SHP77 (cell line): ENCODE measurements at places on chromosomes 2 and 18.

- no peak for DNase-seq
These were observed 59.9 kb downstream of the PDE11A start for GRCh38 chr2:178012639-178013038.

DNA sequence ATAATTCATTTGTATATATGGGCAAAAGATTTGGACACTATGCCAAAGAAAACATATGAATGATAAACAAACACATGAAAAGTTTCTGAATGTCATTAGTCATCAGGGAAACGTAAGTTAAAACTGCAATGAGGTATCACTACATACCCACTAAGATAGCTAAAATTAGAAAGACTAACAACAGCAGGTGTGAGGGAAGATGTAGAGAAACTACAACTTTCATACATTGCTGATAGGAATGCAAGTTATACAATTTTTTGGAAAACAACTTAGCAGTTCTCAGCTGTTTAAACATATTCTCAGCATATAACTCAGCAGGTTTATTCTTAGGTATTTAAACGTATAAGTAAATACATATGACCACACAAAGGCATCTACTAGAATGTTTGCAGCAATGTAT lies 563.5 kb upstream of the KLHL29 start:
- no peak for DNase-seq

GRCh38 chr18:8260827-8261226 lies 348.4 kb upstream of the RAB12 start:
- DNase-seq, result no peak

GRCh38 chr2:188506843-188507242 lies 215.2 kb downstream of the GULP1 start:
- no peak for DNase-seq

DNA sequence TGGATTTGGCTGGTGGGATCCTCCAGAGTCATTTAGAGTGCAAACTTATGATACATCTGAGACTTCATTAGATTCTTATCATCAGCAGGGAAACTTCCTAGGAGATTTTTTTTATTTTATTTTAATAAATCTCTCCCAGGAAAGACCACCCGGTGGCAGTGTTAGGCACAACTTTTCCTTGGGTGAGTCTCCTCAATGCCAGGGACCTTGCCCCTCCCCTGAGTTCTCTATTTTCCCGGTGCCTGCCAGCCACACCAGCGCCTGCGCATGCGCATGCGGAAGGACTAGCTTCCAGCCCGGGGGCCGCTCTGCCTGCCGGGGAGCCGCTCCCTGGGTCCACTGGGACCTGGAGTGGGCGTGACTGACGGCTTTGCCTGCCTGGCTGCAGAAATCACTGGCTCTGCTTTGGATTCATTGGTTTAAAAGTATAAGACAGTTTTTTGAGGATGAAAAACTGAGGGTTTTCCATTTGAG lies 86.6 kb downstream of the TMEM182 start:
- DNase-seq, result peak; percentile 72

DNA sequence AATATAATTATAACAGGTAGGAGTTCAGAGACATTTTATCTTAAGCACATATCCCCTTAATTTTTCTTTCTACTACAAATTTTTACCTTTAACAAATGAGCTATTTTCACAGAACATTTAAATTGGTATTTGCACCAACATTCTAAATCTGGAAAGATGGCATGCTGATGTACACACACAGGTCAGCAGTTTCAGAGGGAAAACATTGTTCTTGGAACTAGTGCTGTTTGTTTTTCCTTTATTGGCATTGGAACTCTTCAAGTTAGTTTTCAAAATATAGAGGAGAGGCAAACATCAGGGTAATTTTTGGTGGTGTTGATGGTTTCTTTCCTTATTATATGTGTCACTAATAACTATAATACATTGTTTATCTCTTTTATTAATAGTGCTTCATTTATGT lies 155.3 kb downstream of the PHLPP1 start:
- no peak for DNase-seq

GRCh38 chr2:217261452-217261851 lies 401.6 kb upstream of the TNP1 start:
- no peak for DNase-seq

DNA sequence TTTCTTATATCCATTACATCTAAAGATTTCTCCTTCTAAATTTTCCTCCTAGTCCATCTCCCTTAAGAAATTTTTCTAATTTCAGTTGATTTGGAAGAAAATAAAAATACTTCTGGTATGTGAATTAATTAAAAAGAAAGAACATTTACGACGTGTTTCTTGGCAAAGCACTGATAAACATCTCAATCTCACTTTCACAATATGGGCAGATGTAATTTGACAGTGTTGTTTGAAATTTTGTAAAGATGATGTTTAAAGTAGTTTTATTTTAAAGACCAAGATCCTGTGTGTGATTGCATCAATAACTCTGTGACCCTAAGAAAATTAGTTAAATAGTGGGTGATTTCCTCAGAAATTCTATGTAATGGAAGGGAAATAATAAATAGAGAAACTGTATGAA lies 510.0 kb downstream of the PARD3B start:
- DNase-seq, result no peak

DNA sequence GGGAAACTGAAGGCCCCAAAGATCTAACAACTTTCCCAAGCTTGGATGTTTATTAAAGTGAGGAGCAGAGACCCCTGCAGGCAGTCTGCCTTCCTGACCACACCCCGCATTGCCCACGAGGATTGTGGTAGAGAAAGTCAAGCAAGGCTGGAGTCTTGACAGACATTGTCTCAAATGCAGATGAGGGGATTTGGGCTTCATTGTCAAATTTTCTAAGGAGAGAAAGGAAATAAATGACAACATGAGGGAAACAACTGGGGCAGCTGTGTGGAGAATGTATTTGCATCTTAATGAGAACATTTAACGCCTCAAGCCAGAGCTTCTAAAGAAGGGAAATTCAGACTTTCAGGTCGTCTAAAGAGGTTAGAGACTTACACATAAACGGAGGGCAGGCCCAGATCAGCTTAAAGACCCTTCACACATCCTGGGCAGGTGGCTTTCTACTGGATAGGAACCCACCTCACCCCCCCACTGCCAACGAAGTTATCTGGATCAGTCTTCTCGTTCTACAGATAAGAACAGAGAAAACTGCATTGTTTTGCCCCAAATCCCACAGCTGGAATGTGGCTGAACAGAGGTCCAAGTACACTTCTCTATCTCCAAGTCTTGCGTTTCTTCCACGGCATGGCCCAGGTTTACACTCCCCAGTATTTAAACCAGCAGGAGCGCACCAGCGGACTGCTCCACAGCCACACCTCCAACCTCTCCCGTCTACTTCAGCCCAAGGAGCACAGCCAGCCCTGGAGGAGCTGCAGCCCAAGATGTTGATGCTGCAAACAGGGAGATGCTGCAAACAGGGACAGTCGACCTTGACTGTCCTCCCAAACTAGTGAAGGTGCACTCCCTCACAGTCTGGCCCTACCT lies 16.2 kb upstream of the SCG2 start:
- no peak for DNase-seq

- no peak for DNase-seq
These were observed 74.2 kb upstream of the SERTAD2 start for GRCh38 chr2:64727843-64728463.

- no peak for DNase-seq
These were observed 980 bp upstream of the PDE6D start for GRCh38 chr2:231781798-231782726.

- DNase-seq, result no peak
These were observed 232.9 kb upstream of the SIX3 start for GRCh38 chr2:44708661-44709000.

- no peak for DNase-seq
These were observed 45.1 kb downstream of the C1QL2 start for GRCh38 chr2:119113489-119113770.

DNA sequence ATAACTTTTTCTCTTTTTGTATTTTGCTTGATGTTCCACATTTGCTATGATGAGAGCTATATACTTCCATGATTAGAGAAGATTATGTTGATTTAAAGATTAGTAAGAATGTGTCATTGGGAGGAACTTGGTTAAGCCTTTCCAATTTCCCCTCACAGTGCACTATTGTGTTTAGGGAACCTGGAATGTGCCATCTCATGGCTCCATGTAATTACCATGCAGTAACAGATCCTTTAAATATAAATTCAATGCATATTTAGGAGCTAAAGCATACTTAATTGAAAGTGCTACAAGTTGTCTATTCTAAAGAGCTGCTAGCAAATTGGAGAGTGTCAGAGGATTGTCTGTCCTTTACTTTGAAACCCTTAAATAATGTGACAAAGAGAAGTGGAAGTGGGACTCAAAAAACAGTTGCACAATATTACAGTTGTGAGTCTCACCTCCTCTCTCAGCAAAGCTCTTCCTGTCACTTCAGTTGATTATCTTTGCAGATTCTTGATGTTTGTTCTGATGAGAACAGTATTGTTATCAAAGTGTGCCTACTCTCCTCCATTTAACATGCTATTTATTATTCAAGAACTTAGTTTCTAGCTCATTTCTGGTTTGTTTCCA lies 1162.7 kb upstream of the ZEB2 start:
- no peak for DNase-seq

DNA sequence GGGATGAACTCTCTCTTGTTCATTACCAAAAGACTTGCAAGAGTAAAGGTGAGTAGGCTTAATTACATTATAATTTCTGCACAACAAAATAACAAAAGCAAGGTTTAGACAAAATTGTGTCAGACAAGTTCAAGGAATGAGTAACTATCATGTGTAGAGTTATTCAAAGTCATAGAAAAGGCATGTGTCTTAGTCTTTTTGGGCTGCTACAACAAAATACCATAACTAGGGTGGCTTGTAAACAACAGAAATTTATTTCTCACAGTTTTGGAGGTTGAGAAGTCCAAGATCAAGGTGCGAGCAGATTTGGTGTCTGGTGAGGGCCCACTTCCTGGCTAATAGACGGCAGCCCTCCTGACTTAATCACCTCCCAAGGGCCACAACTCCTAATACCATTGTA lies 37.6 kb downstream of the IL1R2 start:
- no peak for DNase-seq

GRCh38 chr2:83971547-83971946 lies 487.5 kb downstream of the SUCLG1 start:
- no peak for DNase-seq

- DNase-seq, result no peak
These were observed 118.8 kb upstream of the B3GNT2 start for GRCh38 chr2:62076980-62077638.

DNA sequence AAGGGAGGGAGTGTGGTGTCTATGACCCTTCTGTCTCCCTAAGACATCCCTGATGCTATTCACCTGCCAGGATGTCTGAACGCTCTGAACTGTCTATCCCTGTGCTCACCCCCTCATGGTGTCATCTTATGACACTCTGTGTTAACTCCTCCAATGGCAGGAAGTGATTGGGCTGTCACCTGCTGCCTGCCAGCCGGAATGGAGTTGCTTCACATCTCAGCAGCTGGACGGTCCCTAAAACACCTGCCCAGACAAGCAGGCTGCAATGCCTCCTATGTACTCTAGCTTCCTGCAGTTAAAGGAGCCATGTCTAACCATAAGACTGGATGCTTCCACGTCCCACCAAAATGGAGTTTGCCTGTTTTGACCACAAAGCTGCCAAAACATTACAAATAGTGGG lies 99.9 kb downstream of the CPO start:
- DNase-seq, result peak; percentile 85

- DNase-seq, result no peak
These were observed 13.7 kb upstream of the OTOF start for GRCh38 chr2:26491563-26492167.

DNA sequence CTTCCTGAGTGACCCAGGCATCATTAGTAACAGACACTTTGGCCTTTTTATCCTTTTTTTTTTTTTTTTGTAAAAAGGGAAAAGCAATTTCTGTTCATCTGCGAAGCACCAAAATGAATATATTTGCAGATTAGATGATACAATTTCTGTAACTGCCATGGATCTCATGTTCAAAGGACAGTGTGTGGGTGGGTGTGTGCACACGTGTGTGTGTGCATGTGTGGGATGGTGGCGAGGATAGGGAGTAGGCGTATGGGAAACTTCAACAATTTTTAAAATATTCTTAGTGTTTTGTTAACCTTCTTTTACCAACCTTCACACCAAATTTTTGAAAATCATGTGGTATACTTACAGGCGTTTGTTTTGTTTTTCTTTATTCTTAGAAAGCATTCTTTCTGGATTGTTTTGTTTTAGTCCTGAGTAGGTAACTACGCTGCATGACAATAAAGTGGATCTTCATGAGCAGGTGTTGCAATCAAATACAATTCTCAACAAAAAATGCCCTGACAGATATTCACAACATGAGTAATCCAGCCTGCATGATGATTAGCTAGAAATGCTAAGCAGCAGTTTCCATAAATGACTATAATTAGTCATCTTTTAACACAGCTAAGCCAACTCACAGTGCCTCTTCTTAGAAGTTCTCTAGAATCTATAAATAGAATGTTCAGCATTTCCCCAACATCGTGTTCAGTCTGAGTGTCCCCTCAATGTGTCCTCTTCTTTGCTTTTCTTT lies 53.5 kb upstream of the RMDN2 start:
- no peak for DNase-seq

- DNase-seq, result no peak
These were observed 80.7 kb upstream of the LDLRAD4 start for GRCh38 chr18:13137670-13138419.

- no peak for DNase-seq
These were observed 192.8 kb downstream of the ANKRD30B start for GRCh38 chr18:14940735-14941134.

- no peak for DNase-seq
These were observed 181.7 kb upstream of the SH3BP4 start for GRCh38 chr2:234770031-234770506.

GRCh38 chr2:207619764-207620203 lies 5.4 kb downstream of the METTL21A start:
- no peak for DNase-seq

DNA sequence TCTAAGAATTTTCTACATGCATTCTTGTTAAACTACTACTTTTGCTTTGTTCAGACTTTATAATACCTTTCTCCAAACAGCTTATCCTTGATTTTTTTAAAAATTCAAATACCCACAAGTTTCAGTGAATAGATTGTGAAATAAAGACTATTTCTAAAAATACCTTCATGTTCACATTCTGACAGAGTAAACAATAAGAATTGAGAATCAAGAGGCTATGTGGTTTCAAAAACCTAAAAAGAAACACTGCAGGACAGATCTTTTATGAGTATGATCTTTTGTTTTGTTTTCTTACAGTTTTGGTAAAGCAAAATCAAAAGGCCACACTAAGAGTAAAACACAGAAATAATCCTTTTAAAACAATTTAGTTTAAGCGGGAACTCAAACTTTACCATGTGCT lies 21.2 kb downstream of the ALS2 start:
- DNase-seq, result no peak

GRCh38 chr18:46336278-46337111 lies 232.3 kb downstream of the HAUS1 start:
- no peak for DNase-seq

DNA sequence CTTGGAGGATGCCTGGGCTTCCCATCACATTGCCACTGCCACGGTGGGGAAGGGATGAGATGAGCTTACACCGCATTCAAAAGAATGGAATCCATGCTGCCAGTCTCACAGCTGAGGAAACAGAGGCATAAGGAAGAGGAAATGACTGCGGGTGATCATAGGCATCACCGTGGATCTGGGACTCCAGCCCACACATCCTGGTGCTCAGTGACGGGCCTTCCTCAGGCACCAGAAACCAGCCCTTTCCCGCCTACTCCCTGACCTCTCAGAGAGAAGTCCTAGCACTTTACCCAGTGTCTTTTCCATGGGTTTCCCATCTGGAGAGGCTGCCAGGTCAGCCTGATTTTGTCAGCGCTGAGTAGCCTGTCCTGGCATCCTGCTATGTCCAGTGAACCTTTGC lies 5.3 kb upstream of the PLB1 start:
- DNase-seq, result no peak
